ENCODE measurements at places on chromosomes 7 and 10.
A peak's percentile ranks its signal among the peaks of the same experiment; 100 is the strongest.

DNA sequence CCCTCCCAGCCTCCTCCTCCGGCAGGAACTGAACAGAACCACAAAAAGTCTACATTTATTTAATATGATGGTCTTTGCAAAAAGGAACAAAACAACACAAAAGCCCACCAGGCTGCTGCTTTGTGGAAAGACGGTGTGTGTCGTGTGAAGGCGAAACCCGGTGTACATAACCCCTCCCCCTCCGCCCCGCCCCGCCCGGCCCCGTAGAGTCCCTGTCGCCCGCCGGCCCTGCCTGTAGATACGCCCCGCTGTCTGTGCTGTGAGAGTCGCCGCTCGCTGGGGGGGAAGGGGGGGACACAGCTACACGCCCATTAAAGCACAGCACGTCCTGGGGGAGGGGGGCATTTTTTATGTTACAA, 83.3 kb downstream of the PAX2 start:
- no peak for DNase-seq

GRCh38 chr10:6667679-6668270, 87.7 kb upstream of the PRKCQ start:
- no peak for DNase-seq

DNA sequence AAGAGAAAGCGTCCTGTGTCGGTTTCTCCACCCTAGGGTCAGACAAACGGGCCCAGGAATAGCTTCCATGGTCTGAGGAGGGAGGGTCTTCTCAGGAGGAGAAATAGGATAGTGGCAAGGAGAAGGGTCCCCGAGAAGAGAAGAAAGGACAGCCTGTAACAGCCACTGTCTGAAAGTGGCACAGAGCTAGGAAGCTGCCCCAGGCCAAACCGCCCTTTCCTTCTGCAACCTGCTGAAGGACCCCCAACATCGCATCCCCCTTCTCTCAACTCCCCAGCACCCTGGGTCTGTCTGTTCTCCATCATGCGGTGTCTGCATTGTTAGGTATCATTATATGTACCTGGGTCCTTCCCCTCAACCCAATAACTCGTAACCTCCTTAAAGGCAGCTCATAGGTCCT, 47.1 kb downstream of the COL17A1 start:
- DNase-seq: no peak

GRCh38 chr10:86446440-86446839, 75.2 kb downstream of the WAPL start:
- DNase-seq: no peak

DNA sequence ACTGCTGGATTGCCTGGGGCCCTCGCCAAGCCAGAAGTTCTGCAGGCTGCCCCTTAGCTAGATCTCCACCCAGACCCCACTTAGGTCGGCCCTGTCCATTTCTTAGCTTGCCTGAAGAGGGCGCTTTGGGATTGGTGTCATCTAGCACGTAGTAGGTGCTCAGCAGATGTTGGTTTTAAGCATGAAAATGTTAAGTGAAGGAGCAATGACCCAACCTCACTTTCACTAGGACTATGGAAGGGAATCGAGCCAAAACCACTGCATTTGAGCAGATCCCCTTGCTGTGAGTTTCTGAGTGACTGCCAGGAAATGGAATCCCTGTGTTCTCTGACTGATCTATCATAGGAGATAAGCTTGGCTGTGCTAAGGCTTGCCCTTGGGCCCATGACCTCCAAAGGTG, 131.7 kb upstream of the EEPD1 start:
- no peak for DNase-seq

DNA sequence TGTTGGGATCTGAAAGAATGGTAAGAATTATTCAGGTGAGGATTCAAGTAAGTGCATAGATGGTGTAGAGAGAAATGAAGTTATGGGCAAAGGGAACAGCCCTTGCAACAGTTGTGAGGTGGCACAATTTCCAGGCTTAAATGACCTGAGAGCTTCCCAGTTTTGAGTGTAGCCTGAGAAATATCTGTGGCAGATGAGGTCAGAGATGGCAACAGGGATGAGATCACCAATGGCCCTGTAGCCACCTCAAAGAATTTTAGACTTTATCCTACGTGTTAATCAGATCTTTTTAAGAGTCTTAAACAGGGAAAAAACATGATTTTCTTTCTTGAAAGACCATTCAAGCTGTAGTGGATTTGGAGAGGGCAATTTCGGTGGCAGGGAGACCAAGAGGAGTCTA, 1.9 kb upstream of the NRF1 start:
- DNase-seq: no peak

GRCh38 chr10:79331709-79332108, 15.6 kb upstream of the PPIF start:
- DNase-seq: no peak

DNA sequence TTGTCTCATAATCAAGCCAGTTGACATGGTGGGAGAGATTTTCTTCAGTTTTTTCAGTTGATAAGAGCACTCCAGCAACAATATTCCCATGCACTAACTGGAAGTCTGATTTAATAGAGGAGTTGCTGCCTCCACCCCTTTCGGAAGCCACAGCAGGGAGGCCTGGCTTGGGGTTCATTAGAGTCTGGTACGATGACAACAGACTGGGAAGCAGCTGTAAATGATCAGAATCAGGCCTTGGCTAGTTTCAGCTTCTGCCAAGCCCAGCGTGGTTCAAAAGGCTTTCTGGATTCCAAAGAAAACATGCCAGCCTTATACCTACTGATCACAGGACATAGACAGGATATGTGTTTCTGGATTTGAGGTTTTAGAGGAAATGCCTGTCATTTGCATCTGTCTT, 274.0 kb downstream of the CSTF2T start:
- no peak for DNase-seq

DNA sequence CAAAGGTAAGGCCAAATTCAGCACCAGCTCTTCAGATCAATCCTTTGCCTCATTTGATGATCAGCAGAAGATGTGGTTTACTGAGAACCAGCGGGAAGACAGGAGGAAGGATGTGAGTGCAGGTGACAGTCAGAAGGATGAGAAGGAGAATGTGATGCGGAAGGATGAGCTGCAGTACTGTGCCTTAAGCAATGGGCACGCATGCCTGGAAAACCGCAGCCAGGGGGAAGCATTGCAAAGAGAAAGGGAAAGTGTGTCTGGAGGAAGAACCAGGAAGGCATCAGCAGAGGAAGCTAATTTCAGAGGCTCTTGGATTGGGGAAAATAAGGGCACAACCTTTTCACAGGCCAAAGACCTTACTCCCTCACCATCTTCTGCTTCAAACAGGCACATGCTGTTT, 25.7 kb downstream of the C10orf71 start:
- no peak for DNase-seq

DNA sequence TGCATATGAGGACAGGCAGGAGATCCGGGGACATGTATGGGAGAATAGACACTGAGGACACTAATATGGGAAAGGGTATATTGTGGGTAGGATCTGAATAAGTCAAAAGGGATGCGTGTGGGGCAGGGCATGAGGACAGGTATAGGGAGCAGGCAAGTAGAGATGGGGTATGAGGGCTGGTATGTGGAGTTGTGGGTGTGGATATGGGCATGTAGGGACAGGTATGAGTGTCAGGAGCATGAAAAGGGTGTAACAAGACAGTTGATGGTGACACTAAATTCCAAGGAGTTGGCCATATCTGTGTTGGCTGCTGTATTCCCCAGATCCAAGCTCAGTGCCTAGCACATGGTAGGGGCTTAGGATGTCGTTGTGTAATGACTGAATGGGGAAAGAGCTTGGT, 84.4 kb upstream of the PAX2 start:
- DNase-seq: no peak

DNA sequence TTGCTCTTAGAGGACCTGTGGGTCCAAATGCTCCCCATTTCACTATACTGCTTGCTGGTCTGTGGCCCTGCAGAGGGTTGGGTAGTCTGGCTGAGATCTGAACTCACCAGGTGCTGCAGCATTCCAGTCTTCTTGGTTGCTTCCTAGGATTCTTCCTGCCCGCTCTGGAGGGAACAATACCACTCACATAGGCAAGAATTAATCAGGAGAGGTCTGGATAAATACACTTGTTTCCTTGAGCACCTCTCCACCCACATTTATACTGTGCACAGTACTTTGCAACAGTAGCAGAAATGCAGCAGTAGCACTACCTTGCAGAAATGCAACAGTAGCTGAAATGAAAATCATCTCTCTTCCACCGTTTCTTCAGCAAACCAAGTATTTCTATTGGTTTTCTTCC, 125.3 kb downstream of the INSYN2A start:
- no peak for DNase-seq

- no peak for DNase-seq
These were observed 57.9 kb downstream of the MTPN start for GRCh38 chr7:135919071-135919841.

DNA sequence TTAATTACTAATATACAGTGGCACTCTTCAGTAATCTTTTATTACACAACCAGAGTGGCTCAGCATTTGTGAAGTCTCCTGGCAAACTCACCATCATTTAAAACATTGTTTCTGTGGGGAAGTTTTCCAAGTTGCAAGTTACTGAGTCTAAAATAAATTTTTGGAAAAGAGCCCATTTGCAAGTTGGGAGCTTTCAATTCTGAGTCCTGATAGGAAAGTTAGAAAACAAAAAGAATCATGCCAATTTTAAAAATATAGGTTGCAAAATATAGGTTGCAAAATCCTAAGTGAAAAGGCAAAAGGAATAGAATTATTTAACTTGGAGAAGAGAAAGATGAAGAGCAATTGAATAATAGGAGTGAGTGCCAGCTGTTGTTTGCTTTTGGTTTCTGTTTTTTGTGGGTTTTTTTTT, 378.8 kb upstream of the C7orf33 start:
- DNase-seq: no peak

GRCh38 chr10:130740915-130741750, 570.4 kb downstream of the TCERG1L start:
- DNase-seq: peak; percentile 70

DNA sequence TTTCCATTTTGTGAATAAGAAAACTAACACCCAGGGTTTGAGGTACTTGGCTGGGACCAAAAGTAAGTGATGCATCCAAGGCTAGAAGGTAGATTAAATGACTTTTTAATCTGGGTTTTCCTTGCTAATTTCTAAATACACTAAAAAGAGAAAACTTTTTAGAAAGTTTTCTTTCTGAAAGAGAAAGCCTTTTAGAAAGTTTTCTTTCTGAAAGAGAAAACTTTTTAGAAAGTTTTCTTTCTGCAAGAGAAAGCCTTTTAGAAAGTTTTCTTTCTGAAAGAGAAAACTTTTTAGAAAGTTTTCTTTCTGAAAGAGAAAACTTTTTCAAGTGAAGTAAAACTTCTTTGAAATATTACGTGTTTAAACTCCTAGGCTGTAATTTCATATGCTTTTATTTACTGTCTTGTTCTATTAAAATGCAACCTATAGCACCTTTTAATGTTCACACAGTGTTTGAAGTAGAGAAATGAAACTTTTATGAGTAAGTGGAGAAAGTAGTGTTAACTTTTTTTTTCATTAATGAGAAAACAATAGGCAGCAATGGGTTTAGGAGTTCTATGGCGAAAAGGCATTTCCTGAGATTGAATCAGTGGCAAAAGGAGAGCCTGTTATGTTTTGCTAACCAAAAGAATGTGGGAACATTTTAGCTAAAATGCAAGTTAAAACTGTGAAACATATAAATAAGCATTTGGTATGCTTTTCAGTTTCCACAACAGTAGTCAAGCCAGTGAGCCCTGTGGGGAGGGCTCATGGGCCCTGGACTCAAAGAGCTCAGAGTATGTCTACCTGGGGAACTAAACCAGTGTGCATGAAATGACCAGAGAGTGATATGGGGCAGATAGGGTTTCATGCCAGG, 103.7 kb downstream of the RBM20 start:
- no peak for DNase-seq

- DNase-seq: no peak
These were observed 28.2 kb upstream of the ACSL5 start for GRCh38 chr10:112345743-112346142.

GRCh38 chr10:72158176-72158575, 57.6 kb upstream of the ANAPC16 start:
- no peak for DNase-seq

GRCh38 chr10:130430291-130430690, 294.1 kb downstream of the GLRX3 start:
- no peak for DNase-seq

DNA sequence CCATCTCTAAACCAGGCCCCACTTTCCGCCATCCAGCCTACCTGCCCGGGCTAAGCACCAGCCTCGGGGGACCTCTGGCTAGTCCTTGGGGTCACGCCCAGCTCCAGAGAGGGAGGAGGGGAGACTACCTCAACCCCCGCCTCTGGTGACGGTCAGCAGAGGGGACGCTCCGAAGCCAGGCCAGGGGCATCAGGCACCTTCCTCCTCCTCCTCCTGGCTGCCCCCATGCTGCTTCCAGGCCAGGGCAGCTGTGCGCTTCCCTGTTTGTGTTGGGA, 4.0 kb upstream of the SMARCD3 start:
- no peak for DNase-seq

DNA sequence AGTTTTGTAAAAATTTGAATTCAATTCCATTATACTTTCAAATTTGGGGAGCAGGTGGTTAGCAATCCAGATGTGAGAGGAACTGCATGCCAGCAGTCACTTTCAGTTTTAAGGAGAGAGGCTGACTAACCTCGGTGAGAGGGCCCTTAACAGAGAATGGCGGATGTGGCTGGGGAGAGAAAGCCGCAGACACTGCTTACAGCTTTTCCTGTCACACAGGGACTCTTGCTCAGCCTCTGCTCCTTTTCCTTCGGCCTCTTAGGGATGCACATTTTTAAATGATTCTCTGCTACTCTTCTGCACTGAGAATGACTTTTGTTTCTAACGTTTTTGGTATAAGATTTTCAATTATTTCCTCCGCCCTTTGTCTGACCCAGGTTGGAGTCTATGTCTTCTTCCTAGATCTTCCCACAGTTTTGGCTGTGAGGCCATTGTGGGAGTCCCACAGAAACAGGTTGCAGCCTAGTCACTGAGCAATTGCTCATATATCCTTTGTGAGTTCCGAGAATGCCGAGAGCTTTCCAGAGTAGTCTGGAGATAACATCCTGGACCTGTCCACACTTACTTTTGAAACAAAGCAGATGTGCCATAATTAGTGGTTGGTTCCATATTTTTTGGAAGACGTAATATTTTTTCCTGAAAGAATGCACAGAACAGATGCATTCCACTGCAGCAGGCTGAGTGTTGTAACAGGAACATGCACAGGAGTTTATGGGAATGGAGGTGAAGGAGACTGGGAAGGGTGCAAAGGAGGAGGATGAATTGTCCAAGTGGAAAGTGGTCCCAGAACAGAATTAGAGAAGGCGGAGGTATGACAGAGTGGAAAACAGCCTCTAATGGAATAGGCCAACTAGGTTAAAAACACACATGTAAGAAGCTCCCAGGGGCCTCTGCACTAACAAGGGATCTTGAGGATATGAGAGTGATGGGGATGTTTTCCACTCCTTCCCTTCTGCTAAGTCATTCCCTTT, 168.0 kb upstream of the ZNF32 start:
- no peak for DNase-seq

All from suprapubic skin (tissue), 4 donors.